ENCODE measurements at places on chromosomes 16 and 17.

- DNase-seq = no peak
- no peaks in the 10 kb centered on the region for H3K27me3 ChIP-seq
- H3K4me3 ChIP-seq = no peak overlapping the region
- no peaks in the 10 kb centered on the region for H3K4me1 ChIP-seq
- peak overlapping the region; percentile 68 for H3K27ac ChIP-seq
- H3K36me3 ChIP-seq = no peaks in the 10 kb centered on the region
These were observed 58.3 kb downstream of the B9D1 start for GRCh38 chr17:19304209-19304608.

DNA sequence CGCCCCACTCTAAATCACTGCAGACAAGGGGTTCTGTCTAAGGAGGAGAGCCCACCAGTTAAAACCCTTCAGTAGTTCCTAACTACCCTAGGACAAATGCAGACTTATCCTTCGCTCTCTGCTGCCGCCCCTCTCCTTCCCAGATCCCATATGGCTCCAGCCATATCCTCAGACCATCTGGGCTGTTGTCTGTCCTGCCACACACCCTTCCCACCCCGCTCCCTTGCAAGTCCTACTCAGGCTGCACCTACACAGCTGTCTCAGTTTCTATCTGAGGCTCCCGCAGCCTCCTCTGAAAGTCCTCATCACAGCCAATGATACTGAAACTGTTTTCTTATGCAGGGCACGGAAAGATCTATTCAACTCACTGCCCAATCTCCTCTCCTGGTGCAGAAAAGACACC, 720 bp upstream of the BCKDK start:
- H3K27ac ChIP-seq = no peak overlapping the region
- peaks cover 4% of the 10 kb centered on the region for H3K36me3 ChIP-seq
- H3K4me1 ChIP-seq = no peaks in the 10 kb centered on the region
- no peak for DNase-seq
- H3K4me3 ChIP-seq = no peak overlapping the region

DNA sequence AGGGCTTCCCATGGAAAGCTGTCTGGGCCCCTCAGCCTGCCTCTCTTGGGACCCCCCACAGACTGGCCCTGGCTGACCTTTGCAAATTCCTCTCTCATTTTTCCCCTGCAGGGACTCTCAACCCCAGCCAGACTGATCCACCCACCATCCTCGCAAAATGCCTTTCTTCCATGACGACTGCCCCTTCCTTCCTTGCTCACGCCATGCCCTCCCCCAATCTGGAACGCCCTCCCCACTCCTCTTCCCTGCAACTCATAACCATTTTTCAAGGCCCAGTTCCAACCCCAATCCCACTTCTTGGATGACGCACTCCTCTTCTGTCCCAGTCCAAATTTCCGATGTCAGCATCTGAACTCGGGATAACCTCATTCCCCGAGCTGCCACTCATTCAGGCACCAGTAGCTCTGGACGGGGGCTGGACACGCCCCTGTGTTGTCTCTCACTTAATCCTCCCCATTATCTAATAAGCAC, 1.3 kb upstream of the DNAI2 start:
- no peak overlapping the region for H3K4me3 ChIP-seq
- peaks cover 4% of the 10 kb centered on the region for H3K27me3 ChIP-seq
- no peaks in the 10 kb centered on the region for H3K4me1 ChIP-seq
- no peak overlapping the region for H3K27ac ChIP-seq

GRCh38 chr17:78107457-78107856, 21.1 kb downstream of the TMC6 start:
- H3K27ac ChIP-seq = no peak overlapping the region
- no peaks in the 10 kb centered on the region for H3K27me3 ChIP-seq
- no peaks in the 10 kb centered on the region for H3K4me1 ChIP-seq
- no peak for DNase-seq

DNA sequence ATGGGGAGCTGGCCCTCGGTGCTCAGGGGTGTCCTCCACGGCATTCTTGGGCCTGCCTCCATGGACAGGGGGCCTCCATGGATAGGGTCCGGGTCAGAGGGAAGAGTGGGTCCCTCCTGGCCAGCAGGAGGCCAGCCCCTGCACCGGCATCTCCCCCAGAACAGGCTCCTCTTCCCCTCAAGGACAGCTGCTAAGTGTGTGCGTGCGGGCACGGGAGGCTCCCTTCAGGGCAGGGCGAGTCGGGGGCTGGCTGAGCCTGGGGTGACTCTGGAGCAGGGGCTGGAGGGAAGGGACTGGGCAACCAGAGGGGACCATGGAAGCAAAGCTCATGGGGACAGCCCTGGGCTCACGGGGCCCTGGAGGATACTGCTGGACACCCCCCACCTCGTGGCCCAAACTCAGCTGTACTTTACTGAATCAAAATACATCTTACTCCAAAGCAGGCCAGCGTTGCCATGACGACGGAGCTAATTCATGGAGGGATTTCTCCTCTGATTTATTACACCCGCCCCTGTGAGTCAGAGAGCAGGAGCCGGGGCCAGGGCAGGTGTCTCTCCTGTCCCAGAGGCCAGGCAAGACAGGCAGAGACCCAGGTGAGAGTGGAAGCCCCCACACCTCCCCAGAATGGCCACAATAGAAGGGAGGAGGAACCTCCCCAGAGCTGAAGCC, 2.1 kb downstream of the CASKIN1 start:
- no peak overlapping the region for H3K4me3 ChIP-seq
- H3K27ac ChIP-seq = no peak overlapping the region
- H3K36me3 ChIP-seq = no peaks in the 10 kb centered on the region
- no peak for DNase-seq

- DNase-seq = no peak
- no peak overlapping the region for H3K4me3 ChIP-seq
- H3K36me3 ChIP-seq = no peaks in the 10 kb centered on the region
- no peaks in the 10 kb centered on the region for H3K4me1 ChIP-seq
- peaks cover 26% of the 10 kb centered on the region for H3K27me3 ChIP-seq
These were observed 33.5 kb upstream of the SKAP1 start for GRCh38 chr17:48463526-48463925.

- no peaks in the 10 kb centered on the region for H3K27me3 ChIP-seq
- DNase-seq = no peak
- no peaks in the 10 kb centered on the region for H3K4me1 ChIP-seq
- no peaks in the 10 kb centered on the region for H3K36me3 ChIP-seq
These were observed 197.1 kb downstream of the ZFHX3 start for GRCh38 chr16:72850853-72851252.

DNA sequence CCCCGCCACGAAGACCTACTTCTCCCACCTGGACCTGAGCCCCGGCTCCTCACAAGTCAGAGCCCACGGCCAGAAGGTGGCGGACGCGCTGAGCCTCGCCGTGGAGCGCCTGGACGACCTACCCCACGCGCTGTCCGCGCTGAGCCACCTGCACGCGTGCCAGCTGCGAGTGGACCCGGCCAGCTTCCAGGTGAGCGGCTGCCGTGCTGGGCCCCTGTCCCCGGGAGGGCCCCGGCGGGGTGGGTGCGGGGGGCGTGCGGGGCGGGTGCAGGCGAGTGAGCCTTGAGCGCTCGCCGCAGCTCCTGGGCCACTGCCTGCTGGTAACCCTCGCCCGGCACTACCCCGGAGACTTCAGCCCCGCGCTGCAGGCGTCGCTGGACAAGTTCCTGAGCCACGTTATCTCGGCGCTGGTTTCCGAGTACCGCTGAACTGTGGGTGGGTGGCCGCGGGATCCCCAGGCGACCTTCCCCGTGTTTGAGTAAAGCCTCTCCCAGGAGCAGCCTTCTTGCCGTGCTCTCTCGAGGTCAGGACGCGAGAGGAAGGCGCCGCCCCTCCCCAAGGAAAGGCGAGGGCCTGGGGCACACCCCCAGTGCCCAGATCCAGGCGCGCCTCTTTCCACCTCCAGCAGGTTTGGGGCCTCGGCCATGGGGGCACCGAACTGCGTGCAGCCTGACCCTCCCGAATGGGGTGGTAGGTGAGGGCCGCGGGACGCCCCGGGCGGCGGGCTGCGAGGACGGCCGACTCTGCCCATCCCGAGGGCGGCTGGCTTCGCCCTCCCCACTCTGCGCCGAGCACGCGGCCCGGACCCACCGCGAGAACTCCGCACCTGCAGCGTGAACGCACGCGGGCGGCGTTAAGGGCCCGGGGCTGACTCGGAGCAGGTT, 664 bp downstream of the HBQ1 start:
- no peak overlapping the region for H3K4me3 ChIP-seq
- no peak overlapping the region for H3K27ac ChIP-seq
- no peak for DNase-seq
- H3K27me3 ChIP-seq = peaks cover 40% of the 10 kb centered on the region

DNA sequence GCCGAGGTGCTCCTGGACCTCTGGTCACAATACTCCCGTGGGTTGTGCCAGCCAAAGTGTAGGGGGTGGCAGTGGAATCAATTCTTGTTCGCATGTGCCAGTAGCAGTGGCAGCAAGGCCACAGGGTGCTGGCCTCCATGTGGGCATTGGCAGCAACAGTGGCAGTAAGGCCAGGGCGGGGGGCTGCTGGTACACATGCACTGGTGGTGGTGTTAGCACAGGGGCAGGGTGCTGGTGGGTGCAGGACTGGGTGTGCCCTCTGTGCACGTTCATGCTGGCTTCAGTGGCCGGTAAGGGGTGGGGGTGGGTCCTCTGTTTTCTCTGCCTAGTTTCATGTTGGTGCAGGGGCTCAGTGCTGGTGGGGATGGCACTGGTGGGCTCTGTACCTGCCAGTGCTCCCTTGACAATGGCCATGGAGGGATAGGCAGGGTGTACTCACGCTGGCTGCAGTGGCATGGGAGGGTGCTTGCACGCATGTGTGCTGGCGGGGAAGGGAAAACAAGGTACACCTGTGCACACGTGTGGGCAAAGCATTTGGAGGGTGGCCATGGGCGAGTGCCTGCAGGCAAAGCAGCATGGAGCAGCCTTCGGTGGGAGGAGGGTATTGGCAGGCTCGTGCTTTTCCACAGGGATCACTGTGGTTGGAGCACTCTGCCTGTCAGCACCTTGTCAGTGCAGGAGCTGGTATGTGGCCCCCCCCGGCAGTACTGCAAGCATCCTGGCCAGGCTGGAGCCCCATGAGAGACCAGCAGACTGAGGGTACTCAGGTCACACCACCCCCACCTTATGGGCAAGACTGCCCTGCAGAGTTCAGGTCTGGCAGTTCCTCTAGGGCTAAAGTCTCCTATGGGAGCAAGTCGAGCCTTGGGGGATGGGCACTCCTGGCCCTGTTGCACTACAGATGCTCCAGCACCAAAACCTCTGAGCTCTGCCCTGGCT, 35.8 kb downstream of the NF1 start:
- no peak for DNase-seq
- H3K27me3 ChIP-seq = no peaks in the 10 kb centered on the region
- H3K4me1 ChIP-seq = no peaks in the 10 kb centered on the region

DNA sequence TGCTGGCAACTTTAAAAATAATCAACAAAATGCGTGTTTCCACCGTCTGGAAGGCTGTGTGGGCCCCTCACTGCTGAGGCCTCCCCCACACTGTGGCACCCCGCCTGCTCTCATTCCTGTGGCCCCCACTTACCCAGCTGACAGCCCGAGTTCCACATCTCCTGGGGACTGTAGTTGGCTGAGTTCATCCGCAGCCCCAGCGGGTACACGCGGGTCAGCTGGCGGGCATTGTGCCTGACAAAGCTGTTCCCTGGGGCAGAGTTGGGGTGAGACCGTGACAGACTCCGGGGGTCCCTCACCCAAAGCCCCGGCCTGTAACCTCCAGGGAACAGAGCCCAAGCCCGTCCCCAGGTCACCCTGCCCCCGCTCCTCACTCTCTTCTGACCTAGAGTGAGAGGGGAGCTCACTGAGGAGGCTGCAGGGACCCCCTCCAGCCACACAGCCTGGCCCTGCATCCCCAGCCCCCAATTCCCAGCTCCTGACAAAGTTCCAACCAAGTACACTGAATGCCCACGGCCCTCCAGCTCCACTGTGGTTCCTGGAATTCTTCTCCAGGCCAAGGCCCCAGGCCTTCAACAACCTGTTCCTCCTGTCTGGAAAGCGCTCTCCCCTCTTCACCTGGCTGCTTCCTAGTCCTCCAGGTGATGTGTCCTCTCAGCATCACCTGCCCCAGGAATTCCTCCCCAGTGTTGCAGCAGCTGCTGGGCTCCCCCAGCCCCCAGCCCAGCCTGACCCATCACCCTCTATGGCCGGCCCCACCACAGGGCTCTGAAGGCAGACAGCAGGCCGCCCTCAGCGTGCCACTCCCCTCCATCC, 18.0 kb downstream of the PLCD3 start:
- H3K27ac ChIP-seq = no peak overlapping the region
- no peaks in the 10 kb centered on the region for H3K4me1 ChIP-seq
- DNase-seq = no peak
- no peaks in the 10 kb centered on the region for H3K36me3 ChIP-seq
- H3K4me3 ChIP-seq = no peak overlapping the region
- no peaks in the 10 kb centered on the region for H3K27me3 ChIP-seq

- no peaks in the 10 kb centered on the region for H3K36me3 ChIP-seq
- DNase-seq = peak; percentile 78
- no peaks in the 10 kb centered on the region for H3K27me3 ChIP-seq
These were observed at the start of gene PRSS22 for GRCh38 chr16:2857451-2858244. Gene PRSS22 (minus strand): TSS chr16:2858170. CDS start chr16:2858104, 66 bp downstream.

DNA sequence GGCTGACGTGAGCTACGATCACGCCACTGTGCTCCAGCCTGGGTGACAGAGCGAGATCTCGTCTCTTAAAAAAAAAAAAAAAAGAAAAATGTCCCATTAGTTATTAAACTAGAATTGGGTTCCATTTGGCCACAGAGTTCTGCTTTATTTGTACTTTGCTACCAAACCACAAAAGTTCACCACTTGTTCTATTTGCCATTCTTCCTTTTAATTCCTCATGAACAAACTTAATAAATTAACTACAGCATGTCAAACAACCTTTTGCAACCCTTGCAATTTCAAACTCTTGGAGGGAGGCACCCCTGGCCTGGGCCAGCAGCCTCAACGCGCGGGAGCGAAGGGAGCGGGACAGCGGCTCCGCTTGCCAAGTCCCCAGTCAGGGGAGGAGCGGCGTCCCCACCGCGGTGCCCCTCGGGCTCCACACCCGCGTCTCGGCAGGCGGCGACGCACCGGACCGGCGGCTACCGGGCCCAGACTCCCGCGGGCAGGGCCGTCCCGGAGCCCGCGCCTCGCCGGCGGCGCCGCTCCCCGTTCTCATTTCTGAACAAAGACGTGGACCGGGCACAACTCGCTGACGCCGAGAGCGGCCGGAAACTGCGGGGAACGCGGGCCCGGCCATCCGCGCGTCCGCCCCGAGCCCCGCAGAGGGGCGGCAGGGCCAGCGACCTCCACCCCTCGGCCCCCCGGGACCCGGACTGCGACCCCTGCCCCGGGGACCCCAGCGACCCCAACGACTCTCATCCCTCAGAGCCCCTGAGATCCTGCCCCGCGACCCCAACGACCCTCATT, 775 bp downstream of the CYTH1 start:
- no peaks in the 10 kb centered on the region for H3K4me1 ChIP-seq
- H3K36me3 ChIP-seq = no peaks in the 10 kb centered on the region
- DNase-seq = no peak

- no peak for DNase-seq
- H3K27me3 ChIP-seq = no peaks in the 10 kb centered on the region
- H3K36me3 ChIP-seq = no peaks in the 10 kb centered on the region
These were observed 250.0 kb downstream of the PRKCA start for GRCh38 chr17:66552371-66552770.

GRCh38 chr17:219696-220095, 38.2 kb upstream of the DOC2B start:
- H3K36me3 ChIP-seq = no peaks in the 10 kb centered on the region
- H3K27ac ChIP-seq = no peak overlapping the region
- peak; percentile 22 for DNase-seq
- no peaks in the 10 kb centered on the region for H3K4me1 ChIP-seq
- H3K4me3 ChIP-seq = no peak overlapping the region

GRCh38 chr17:17951524-17951923, 20.7 kb downstream of the TOM1L2 start:
- DNase-seq = no peak
- no peaks in the 10 kb centered on the region for H3K4me1 ChIP-seq
- H3K4me3 ChIP-seq = no peak overlapping the region
- H3K36me3 ChIP-seq = no peaks in the 10 kb centered on the region

GRCh38 chr17:76735586-76736348, 1.4 kb downstream of the SRSF2 start:
- H3K36me3 ChIP-seq = no peaks in the 10 kb centered on the region
- no peaks in the 10 kb centered on the region for H3K27me3 ChIP-seq
- H3K27ac ChIP-seq = peak overlapping the region; percentile 99
- peaks cover 21% of the 10 kb centered on the region for H3K4me1 ChIP-seq
- H3K4me3 ChIP-seq = peak overlapping the region; percentile 96
